GM23248 (cell line): ENCODE measurements at places on chromosomes 7 and 10.
A peak's percentile ranks its signal among the peaks of the same experiment; 100 is the strongest.

DNA sequence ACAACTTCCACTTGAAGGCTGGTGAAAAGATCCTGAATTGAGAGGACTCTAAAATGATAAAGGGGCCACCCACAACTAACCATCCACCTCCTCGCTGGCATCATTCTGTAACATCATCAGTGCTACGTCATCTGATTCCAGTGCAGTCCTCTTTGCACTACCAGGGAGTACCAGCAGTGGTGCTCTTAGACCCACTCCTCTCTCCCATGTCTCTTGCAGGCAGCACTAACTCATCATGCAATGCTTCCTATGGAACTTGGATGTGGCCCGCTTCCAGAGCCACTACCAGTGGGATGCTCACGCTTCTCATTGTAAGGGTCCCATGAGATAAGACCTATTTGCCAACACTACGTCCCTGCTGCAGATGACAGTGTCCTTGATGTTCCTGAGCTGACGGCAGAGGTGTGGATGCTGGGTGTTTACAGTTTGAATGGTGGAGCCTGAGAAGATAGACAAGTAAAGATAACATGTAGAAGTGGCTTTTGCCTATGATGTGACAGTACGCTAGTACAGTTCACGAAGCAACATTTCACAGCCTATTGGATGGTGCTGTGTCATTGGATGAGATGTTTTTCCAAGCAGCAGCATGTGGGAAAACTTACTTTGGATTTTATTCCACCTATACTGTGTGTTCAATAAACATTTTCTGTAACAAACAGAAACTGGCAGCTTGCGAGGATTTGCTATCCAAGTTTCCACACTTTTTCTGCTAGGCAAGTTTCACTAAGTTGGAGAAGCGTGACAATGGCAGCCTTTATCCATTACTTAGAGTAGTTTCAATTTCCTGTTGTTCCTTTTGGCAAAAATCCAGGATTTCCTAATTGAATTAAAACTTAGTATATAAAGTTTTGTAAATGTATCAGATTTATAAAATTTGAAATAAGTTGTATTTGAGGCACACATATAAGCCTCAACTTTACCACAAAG is 35.8 kb upstream of the COBL start:
- peak; percentile 3 for DNase-seq

DNA sequence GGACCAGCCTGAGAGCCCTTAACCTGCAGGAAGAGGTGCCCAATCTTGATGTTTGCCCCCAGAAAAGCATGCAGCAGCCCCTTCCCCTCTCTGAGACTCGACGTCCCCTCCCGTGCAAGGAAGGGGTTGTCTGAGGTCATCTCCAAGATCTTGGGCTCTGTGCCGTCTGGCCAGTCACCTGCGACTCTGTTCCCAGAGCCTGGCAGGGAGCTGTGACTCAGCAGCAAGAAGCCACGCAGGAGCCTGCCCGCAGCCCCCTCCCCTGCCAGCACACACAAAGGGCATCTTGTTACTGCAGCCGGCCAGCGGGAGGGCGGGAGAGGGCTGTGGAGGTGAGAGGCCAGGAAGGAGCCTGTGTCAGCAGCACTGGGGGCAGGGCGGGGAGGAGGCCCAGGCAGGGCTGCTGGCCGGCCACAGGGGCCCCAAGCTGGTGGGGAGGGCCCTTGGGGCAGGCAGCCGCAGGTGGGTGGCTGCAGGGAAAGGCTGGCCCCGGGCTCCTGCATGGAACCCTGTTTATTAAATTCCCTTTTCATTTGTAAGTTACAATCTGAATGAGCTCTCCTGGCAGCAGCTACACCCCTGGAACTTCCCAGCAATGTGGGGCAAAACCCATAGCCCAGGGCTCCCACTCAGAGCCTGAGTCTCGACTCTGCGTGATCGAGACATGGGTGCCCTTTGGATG is 103.7 kb upstream of the ZMIZ1 start:
- DNase-seq, result peak; percentile 26

DNA sequence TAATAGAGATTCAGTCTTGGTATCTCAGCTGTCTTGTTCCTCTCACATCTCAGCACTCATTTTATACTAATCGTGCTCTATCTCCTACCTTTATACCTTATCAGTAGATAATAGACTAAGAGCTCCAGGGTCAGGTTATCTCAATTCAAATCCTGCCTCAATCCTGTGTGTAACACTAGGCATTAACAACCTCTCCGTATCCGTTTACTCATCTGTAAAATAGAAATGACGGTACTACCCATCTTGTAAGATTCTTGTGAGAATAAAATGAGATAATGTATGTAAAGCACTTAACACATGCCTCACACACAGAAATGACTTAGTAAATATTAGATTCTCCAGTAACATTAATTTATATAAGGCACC is 622 bp upstream of the P4HA1 start:
- peak; percentile 30 for DNase-seq

DNA sequence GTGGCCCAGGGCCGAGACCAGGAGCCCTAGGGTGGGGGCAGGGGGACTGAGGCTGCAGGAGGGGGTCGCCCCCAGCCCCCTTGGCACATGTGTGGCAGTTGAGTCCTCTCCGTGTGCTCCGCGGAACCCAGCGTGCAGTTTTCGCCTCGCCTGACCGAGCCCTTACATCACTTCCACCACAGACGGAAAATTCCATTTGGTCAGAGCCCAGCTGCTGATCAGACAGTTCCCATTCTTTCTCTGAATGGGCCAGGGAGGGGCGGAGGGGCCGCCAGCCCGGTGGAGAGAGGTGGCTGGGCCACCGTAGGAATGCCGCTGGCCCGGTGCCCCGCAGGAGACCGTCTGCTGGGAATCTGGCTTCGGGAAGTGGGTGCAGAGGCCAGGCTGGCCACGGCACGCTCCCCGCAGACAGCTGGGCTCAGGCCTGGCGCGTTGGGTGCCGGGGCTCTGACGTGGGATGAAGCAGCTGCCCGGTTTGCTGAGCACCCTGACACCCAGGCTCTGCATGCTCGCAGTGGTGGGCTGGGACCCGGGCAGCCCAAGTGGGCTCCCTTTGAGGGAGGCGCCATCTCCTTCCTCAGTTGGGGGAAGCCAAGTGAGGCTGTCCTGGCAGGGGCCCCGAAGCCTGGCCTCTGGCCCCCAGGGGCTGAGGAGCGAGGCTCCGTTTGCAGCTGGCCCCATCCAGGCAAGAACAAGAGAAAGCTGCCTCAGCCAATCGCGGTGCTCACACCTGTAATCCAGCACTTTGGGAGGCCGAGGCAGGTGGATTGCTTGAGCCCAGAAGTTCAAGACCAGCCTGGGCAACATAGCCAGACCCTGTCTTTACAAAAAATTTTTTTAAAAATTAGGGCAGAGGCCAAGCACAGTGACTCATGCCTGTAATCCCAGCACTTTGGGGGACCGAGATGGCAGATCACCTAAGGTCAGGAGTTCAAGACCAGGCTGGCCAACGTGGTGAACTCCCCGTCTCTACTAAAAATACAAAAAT is 9.9 kb downstream of the TTYH3 start:
- DNase-seq, result peak; percentile 95

GRCh38 chr10:67602268-67602950 is 93.6 kb downstream of the CTNNA3 start:
- DNase-seq, result peak; percentile 81

DNA sequence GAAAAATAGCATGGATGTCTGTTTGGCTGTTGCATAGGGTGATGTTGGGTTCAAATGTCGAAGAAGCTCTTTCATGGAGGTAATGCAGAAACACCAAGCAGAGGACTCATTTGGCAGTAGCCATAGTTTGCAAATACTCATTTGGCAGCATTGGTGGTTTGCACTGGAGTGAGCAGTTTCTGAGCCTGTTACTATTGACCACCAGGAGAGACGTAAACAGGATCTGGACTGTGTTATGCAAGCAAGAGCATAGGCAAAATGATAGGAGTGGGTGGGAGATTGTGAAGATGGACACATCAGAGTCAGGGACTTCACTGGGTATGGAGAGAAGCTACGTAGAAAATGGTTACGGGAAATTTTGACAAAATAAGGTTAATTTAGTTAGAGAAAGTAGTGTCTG is 22.9 kb upstream of the A1CF start:
- DNase-seq, result no peak

DNA sequence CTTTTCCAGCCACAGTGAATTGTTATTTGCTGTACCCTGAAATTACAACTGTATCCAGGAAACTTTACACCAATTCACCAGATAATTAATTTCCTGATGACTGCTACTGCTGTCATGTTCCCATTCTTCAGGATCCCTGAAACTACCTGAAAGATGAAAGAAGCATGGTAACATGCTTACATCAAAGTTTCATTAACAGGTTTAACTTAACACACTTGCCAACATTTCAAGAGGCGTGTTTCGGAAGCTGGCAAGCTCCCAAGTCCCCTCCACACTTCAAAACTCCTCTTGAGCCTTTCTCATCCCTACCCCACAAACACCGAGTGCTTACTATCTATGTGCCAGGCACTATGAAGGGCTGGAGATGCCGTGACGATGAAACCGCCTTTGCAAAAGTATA is 88.6 kb downstream of the MPP7 start:
- DNase-seq, result no peak

DNA sequence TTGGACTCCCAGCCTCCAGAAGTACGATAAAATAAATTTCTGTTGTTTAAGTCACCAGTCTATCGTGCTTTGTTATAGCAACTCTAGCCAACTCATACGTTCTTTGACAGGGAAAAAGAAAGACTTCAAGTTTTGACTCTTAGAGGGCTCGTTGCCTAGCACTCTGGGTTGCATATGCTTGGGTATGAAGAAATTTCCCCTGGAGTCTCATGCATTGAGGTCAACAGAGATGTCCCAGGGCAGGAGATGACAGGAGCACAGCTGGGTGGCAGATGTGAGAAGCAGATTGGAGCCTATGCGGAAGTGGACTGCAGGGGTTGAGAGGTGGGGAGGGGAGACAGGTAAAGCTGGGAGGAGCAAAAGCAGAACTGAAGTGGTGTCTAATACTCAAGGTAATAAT is 63.3 kb upstream of the JAZF1 start:
- no peak for DNase-seq

GRCh38 chr7:2196381-2197378 is 36.1 kb downstream of the MAD1L1 start:
- no peak for DNase-seq

GRCh38 chr7:2374830-2375728 is 20.5 kb downstream of the EIF3B start:
- DNase-seq, result no peak

DNA sequence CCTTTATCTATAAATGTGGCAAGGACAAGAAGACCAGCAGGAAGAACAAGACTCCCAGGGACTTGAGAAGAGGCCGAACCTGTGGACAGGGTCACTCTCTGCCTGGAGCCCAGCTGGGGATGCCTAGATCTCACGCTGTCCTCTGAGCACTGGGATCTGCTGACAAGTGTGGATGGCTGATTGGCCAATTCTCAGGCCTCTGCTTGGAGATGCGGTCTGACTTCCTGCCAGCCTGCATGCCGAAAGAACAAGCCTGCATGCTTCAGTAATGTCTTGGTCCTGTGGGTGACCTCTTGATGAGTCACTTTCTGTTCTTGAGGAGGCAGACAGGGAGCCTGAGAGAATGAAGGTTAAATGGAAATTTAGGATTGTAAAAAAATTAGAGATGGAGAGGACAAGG is 84.7 kb downstream of the TMEM178B start:
- peak; percentile 81 for DNase-seq

DNA sequence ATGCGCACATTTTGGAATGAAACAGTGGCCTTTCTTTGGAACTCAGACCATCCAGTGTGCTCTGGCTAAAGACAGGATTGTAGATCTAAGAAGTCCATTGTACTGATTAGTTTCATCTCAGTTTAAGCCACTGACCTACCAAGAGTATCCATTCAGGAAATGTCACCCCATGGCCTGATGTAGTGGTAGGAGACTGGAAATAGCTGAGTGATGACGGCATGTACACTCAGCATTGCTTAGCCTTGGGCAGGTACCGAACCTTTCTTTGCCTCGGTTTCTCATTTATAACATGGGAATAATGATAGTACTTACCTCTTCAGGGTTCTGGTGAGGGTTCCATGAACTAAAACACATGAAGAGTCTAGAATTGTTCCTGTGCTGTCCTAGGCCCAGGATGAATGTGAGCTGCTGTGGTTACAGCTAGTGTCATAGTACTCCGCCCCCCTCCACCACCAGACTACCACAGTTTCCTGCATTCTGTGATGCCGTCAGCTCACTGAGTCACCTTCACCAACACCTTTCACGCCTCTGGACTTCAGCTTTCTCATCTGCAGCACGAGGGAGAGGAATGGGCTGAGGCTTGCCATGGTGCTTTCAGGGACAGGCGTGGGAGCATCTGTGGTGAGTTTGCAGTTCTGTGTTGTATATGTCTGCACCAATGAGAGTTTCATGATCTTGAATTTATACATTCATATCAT is 484.0 kb upstream of the GALNT17 start:
- peak; percentile 79 for DNase-seq

- no peak for DNase-seq
These were observed 8.3 kb downstream of the AEBP1 start for GRCh38 chr7:44112231-44112996.

DNA sequence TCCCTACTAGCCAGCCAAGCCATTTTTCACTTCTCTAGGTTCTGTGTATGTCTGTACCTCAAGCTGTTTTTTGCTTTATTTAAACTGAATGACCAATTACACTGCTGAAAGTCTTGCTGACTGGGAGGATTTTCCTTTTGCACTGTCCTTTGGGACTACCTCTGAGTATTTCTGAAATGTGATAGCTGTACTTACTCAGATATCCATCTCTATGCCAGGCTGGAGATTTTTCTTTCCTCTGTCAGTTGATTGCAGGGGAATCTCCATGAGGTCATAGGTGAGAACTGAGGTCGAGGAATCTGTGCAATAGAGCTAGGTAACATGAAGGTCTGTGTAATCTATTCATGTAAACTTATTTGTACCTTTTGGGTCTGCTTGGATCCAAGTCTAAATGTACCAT is 38.9 kb upstream of the ANKRD1 start:
- DNase-seq, result no peak

GRCh38 chr10:543862-544822 is 145.3 kb downstream of the DIP2C start:
- no peak for DNase-seq

DNA sequence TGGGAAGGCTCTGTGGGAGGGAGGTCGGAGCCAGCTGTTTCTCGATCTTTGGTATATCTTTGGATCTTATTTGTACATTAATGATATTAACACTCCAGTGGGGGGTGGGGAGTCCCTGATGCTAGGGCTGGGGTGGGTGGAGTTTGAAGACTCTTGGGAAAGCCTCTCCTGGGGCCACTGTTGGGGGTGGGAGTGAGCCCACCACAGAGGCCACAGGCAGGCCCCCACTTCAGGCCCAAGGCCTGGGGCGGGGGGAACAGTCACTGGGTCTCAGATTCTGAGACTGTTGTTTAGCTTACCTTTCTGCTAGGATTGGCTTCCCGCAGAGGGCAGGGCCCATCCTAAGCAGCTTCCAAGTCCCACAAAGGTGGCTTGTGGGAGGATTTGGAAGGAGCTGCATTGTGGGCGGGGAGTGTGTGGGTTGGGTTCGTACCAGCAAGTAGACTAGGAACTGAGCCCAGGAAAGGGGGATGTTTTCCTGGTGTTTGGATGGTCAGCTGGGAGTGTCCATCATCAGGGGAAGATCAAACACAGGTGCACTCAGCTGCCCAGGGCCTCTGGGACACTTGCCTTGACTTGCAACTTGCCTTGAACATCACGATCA is 11.9 kb downstream of the YKT6 start:
- DNase-seq, result no peak

- no peak for DNase-seq
These were observed 5.7 kb downstream of the NOS3 start for GRCh38 chr7:150996376-150997074.

GRCh38 chr10:74921744-74922143 is 95.3 kb downstream of the KAT6B start:
- no peak for DNase-seq
